ENCODE measurements at places on chromosomes 5 and 9. TPM values are rescaled to one million over a fixed set of nuclear protein-coding genes. Genes with fewer than 3 reads are reported as not detected.

Gene QRFP
- polyA plus RNA-seq: 0.40 TPM

Gene LCNL1
- 0.18 TPM for polyA plus RNA-seq

DNA sequence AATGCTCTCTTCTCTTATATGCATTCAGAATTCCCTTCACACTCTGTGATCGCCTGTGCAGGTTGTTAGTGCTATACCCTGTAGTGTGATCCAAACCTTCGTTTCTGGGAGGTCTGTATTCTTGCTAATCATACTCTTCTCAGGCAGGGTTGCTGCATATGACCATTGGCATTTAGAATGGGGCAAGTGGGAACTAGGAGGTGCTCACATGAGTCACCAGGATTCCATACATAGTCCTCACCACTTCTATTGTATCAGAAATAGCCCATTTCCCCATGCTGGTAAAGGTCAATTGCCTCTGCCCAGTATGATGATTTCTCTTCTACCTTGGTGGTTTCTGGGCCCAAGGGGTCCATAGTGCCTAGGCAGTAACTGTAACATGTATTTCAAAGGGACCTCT is 443.5 kb upstream of the CDH6 start:
- DNase-seq: no peak

DNA sequence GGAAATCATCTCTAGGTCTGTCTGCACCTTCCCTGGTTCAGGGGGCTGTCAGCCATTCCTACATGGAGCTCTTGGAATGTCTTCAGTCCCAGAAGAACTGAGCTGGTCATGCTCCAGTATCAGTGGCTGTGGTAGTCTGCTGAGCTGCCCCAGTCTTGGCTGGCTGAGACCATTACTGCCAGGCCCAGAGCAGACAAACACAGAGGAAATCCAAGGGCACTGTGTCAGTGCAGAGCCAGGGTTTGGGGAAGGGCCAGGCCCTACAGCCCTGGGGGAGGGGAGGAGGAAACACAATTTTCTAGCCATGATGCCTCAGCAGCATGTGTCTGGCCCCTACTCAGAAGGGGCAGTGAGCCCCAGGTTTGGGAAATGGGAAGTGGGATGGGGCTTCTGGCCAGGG is 58.4 kb downstream of the ARHGEF37 start:
- DNase-seq: no peak

Gene COL15A1
- polyA plus RNA-seq: 29.6 TPM

Gene ZNF300
- polyA plus RNA-seq: 35.5 TPM

Gene DMAC1
- 75.2 TPM for polyA plus RNA-seq

- DNase-seq: no peak
Observed at GRCh38 chr5:117999939-118000549, 988.3 kb downstream of the DTWD2 start.

Gene MEGF10
- 0.99 TPM for polyA plus RNA-seq

DNA sequence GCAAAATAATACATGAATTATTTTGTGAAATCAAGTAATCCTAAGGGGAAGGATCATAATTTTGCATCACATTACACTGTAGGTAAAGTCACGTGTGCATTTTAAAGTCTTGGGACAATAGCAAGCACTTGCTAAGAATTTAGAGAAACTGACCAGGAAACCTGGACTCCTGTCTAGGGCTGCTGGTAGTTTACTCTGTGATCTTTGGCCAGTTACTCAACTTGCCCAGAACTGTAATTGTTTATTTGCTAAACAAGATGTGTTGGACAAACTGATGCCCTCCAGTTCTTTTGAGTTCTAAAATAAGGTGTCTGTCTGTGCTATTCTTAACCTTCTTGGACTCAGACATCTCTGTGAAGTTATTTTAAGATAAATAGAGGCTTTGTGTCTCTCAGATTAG is 594.8 kb upstream of the DMAC1 start:
- DNase-seq: no peak

GRCh38 chr9:110323818-110324217 is 13.8 kb downstream of the TXNDC8 start:
- no peak for DNase-seq

- no peak for DNase-seq
Observed at GRCh38 chr9:87567001-87567400, 69.3 kb downstream of the DAPK1 start.

Gene SVEP1
- 7.9 TPM for polyA plus RNA-seq

- DNase-seq: no peak
Observed at GRCh38 chr9:92188969-92189781, 74.0 kb upstream of the SPTLC1 start.

Gene MXD3
- 22.4 TPM for polyA plus RNA-seq

DNA sequence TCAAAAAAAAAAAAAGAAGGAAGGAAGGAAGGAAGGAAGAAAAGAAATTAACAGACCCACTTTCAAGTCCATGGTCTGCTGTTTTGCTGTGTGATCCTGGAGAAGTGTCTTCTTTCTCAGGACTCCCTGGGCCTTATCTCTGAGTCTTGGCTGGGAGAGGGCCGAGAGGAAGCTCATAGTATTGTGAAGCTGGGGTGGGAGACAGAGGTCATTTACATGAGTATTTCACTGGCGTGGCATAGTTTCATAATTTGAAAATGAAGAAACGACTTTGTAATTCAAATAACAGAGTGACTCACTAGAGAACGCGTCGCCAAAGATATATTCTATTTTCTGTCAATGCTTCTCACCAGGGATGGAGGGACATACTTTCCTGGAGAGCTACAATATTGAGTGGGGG is 2.4 kb upstream of the C9orf50 start:
- DNase-seq: no peak

Measured in renal pelvis (tissue), 12 donors.